ENCODE measurements at places on chromosomes 6 and 20.

- DNase-seq, result no peak
Measured at GRCh38 chr20:56245761-56246160, 2.8 kb upstream of the MC3R start.

DNA sequence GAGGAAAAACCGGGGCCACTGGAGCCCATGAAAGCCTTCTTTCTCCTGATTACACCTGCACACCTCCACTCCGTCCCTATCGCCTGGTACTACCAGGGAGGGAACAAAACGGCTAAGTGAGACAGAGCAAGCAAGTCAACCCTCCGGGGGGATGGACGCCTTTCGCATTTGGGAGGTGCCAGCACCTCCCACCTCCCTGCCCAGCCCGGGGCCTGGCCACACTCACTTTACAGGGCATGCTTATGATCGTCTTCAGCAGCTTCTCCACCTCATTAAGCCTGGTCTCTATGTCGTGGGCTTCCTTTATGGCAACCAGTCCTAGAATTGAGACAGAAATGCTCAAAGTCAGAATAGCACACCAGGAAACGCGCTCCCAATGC lies 13.7 kb downstream of the PXDC1 start:
- no peak for DNase-seq

DNA sequence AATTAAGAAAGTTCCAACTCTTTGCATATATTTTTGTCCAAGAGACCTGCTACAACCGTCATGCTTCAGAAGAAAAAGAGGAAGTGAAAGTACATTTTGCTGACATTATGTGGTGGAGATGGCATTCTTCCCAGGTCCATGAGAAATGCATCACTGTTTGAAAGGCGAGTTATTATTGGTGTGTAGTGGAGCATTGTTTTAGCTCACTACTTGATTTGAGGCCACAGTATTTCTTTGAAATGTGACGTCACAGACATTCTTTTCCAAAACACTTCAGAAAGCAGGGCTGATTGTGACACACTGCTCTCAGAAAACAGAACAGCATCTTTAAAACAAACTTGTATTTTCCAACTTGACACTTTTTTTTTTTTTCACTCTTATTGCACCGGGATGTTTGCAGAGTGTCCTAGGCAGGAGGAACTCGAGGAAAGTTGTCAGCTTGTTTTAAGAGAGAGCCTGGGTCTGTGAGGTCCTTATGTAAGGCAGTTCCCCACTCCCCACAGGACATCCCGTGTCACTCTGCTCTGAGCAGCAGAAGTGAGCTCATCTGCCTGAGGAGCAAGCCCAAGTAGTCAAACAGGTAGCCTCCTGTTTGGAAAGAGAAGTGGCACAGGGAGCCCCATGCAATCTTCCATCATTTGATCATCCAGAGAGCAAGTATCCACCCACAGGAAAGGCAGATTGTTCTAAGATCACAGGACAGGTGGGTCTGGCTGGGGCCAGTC lies 1.1 kb downstream of the SPTLC3 start:
- DNase-seq, result no peak

DNA sequence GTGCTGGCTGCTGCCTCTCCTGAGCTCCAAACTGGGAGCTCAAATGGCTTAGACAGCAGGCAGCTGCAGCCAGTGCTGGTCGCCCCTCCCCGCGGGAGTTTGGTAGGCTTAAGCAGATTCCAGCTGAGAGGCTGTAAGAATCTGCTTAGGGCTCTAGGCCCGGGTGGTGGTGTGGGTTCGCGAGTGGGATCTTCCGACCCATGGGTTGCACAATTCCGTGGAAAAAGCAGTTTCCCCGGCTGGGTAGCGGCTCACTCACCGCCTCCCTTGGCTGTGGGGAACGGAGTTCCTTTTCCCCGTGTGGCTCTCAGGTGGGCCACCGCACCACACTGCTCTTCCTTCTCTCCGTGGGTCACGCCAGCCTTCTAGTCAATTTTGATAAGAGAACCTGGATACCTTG lies 232.5 kb downstream of the PKHD1 start:
- DNase-seq, result no peak
